Activated CD4-positive, CD25-positive, alpha-beta regulatory T cell (primary cell): ENCODE measurements at places on chromosomes 2 and 18.

GRCh38 chr18:51278045-51278649 lies 80.7 kb upstream of the MEX3C start:
- no peak for DNase-seq

- DNase-seq, result no peak
Observed at GRCh38 chr18:76515576-76515975, 20.5 kb upstream of the ZNF516 start.

DNA sequence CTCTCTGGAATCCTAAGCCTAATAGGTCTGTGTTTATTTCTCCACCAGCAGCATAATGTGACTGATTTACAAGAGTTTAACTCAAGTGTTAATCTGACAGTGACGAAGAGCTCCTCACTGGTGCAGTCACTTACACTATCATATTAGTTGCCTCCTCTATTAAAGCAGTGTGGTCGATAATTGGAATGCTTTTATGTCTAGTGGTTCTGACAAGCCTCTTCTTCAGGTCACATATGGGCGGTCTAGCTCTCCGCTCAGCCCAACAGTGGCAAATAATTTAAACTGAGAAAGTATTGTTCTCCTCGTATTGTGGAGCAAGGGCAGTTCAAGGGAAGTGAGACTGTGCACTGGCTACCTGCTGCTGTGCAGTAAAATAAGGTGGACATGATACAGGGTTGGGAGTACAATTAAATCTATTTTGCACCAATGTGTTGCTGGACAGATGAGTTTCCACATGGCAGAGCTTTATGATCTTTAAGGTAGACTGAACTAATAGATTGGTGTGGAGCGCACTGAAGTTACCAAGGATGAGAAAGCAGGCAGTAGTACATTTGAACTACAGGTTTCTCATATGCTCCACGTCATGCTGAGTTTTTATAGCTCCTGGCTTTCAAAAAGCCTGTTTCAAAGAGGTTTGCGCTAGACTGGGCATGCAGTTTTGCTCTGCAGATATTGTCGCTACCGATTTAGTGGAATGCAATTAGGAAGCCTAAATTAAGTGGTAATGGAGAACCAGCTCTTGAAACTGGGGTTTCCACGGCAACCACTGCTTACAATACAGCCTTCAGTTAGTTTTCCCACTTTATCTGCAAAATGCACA lies 151.7 kb upstream of the POU3F3 start:
- no peak for DNase-seq

GRCh38 chr2:63882395-63883105 lies 40.9 kb downstream of the UGP2 start:
- no peak for DNase-seq

DNA sequence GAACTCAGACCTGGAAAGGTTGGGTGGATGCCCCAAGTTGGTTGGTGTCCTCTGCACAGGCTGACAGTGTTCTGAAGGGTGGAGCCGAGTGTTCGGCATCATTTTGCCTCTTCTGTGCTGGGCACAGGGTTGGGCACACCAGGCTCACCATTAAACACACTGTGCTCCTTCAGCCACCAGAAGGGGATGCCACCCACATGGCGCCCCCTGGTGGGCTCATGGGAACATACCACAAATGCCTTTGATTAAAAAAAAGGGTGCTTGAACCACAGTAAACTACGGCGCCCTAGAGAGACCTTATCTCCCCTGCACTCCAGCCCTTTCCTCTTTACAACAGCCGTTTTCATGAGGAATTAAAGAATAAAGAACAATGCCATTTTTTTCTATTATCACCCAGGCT lies 89.4 kb downstream of the CELF4 start:
- DNase-seq, result no peak

DNA sequence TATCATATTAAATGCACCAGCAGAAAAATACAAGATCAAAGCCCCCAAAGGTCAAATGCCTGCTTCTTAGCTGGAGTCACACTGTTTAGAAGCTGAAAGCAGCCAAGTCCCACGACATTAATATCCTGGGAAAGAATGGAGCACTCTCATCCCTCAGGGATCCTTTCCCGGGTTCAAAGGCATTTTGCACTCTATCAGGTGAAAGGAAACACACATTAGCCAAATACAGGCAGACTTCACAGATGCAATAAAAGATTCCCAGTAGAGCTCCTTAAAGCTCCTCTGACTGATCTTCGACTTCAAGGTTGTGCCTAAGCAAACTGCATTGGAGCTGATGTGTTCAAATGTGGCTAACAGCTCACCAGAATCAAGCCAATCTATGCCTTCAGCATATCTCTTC lies 158.4 kb downstream of the RNF152 start:
- DNase-seq, result no peak

DNA sequence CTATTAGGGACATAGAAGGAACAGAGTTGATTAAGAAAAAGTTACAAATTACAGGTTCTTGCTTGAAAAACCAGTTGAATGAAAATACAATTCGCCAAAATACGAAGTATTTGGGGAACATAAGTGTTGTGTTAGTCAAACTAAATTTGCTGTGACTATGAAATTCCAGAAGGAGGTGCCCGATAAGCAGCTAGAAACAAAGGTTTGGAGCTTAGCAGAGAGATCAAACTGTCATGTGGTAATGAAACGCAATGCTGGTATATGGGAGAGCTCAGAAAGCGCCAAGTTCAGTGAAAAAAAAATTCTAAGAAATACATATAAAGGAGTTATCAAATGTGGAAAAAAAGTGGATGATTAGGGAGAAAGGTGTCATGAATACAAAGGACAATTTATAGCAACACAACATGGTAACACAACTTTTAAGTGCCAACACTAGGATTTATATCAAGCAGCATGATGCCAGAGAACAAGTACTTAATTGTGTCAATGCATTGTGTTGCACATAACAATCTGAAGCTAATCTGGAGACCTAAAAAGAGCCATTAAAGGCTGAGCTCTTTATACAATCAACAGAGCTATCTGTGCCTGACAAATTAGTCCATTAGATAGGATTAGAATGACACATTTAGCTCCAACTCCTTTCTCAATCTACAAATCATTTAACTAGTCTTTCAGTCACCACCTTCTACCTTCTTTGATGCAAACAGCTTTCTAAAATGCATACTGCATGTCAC lies 31.2 kb downstream of the SMAD2 start:
- DNase-seq, result no peak

- no peak for DNase-seq
Observed at GRCh38 chr2:224242561-224242960, 159.3 kb downstream of the FAM124B start.

DNA sequence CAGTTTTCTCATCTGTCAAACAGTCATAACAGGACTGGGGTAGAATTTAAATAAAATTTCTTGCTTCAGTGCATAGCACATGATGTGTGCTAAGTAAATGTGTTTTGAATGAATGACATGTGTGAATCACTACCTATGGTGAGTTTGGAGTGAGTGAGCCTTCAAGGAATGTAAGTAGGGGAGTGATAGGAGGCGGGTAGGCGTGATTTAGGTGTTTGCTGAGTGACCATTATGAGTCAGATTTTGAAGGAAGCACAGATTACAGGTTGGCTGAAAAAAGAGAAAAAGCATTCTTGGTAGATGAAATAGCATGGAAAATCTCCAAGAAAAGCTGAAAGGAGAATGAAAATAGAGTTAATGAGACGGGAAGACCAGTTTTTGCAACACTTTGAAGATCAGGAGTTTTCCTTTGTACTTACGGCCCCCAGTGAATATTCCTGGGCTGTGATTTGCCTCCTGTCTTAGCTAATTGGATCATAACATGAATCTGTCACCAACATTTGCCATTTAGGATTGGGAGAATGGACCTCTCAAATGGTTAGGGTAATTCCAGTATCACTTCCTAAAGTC lies 136.9 kb upstream of the GATA6 start:
- no peak for DNase-seq

- no peak for DNase-seq
Observed at GRCh38 chr2:241726459-241726858, 8.0 kb upstream of the D2HGDH start.

DNA sequence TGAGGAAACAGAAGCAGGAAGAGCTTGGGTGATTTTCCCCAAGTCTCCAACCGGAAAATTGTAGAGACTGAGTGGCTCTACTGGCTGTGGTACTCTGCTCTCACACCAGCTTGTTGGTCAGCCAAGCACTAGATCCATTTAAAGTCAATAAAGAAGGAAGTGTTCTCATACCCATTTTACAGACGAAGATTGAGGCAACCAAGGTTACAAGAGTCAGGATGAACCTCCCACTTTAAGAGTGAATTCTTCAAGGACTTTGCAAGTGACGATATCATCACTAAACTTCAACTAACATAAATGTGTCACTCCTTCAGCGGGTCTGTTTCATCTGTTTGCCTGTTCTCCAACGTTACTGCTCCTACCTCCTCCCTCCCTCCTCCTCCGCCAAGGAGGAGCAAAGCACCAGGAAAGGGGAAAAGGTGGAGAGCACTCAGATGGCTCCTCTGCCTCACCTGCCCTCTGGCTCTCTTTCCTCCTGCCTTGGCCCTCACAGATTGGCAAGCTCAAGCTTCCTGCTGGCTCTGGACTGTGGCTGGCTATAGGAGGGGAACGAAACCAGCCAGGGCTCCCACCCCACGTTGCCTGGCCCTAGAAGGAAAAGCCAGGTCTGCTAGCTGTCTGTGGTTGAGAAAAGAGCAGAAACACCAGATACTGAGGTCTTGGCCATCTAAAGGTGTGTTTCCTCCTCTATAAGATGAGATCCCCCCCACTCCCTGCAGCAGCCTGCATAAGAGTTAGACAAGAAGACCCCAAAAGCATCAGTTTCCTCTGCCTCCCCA lies 3.6 kb upstream of the RAB11FIP5 start:
- no peak for DNase-seq

DNA sequence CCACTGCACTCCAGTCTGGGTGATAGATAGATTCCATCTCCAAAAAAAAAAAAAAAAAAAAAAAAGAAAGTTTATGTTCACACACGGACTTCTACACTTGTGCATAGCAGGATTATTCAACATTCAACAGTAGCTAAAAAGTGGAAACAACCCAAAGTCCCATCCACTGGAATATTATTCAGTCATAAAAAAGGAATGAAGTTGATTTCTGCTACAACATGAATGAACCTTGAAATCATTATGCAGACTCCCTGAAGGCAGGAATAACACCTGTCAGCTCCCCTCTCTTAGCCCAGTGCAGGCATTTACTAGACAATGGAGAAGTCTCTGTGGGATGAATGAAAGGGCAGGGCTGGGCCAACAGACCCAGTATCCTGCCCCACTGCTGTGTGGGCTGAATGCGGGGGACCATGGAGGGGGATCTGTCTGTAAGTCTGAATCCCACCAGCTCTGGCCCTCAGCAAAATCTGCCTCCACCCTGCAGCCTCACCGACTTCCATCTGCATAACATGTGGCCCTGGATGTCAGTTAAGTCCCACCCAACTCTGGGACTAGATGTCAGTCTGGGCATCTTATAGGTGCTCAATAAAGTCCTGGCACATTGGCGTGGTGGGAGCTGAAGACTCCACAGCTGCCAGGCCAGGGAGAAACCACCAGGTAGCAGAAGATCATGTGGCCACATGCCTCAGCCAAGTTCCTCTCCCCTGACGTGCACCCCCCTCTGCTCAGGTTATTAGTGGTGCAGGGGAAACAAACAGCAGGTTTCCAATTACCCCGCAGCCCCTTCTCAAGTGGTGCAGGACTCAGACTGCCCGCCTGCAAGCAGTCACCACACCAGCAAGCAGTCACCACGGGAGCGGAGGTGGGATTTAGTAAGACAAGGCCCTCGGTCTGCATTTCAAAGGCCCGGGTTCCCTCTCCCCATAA lies 8.9 kb downstream of the ZFP36L2 start:
- DNase-seq, result no peak

DNA sequence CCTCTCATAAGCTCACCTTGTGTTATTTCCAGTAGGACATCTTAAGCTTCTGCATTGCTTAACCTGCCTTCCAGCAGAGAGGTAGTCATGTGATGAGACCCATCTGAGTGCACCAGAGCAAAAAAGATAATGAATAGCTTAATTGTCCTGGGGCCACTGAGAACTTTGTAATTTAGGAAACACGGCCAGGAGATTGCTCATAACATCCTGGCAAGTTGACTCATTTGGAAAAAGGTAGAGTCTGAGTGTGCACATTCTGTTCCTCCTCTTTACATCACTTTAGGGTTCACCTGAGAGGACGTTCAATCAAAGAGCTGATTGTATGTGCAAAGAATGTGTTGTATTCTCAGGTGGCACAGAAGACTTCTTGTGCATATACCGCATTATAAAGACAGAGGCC lies 830.2 kb upstream of the SOX11 start:
- DNase-seq, result no peak

DNA sequence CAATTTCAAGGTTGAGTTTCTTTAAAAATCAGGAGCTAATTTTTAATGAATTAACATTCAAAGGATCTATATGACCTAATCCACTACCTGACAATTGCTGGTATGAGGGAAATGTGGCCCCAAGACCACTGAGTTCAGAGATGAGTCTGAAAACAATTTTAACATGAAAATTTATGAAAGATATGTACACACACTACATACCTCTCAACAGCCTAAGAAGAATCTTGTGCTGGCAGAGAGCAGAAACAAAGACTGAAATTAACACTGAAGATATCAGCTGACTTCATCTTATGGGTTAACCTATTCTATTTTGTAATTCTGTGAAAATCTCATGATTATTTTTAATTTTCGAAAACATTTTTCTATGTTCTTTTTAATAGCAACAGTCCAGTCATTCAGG lies 1.7 kb downstream of the FAP start:
- no peak for DNase-seq

- DNase-seq, result no peak
Observed at GRCh38 chr2:174797781-174798276, 33.6 kb upstream of the CHRNA1 start.

DNA sequence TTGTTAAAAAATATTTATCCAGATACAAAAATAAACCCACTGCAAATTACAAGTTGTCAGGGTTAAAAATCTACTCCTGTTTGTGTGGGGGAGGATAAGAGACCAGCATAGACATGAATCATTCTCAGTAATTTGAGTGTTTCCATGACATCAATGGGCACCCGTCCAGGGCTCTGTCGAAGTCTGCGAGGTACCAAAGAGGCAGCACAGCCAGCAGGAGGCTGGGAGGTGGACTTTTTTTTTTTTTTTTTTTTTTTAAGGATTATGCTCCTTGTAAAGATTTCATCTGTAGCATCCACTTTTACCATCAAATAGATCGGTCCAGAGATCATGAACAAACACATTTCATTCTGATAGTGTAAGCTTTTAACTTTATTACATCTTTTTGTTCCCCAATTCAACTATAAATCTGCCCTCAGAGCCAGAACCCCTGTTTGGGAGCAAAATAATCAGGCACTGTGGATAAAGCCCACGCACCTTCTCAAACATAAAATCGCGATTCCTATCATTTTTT lies 182.0 kb downstream of the TCF4 start:
- no peak for DNase-seq

DNA sequence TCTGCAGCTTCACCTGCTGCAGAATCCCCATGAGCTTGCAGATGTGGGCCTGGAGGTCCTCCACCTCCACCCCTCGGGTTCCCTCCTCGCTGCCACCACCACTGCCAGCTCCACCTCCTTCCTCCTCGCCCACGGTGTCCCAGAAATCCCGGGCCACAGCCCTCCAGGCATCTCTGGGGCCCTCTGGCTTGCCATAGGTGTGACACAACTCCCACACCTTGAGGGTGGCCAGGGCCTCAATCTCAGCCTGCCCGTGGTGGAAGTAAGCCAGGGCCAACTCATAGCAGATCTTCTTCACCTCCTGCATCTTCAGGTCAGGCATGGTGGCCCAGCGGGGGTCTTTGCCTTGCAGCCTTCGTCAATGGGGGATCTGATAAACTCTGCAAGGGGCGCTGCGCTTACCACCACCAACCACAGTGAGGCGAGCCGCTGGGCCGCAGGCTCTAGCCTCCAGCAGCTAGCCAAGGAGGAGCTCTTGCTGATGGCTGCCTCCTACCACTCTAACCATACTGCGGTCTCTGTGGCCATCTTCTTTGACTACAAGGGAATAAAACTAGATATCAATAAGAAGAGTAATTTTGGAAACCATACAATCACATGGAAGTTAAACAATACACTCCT lies 36.1 kb upstream of the ANKRD62 start:
- no peak for DNase-seq

- no peak for DNase-seq
Observed at GRCh38 chr18:32445846-32446245, 24.8 kb downstream of the GAREM1 start.
